Spinal cord (tissue), 10 donors: ENCODE measurements at places on chromosomes 11 and 22.
A peak's percentile ranks its signal among the peaks of the same experiment; 100 is the strongest.

DNA sequence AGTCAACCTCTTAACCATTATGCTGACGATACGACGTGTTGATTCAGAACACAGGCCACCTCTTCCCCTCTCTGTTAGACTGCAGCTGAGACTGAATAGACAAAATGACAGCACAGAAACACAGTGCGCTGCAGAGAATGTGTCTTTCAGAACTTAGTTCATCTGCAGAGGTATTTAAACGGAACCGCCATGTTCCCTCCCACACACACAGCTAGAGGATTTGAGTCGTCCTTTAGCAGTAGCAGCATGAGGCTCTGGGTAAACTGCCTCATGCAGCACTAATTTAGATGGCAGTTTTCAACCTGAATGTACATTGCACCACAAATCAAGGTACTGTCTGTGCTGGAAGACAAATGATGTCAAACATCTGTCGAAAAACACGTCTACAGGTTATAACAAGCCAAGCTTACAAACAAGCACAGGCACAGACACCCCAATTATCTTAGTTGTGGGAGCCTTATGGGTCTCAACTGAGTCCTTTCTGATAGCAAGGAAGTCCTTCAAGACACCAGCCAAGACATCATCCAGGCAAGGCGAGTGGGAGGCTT lies 76.6 kb upstream of the LRRC4C start:
- DNase-seq = no peak

- DNase-seq = no peak
Observed at GRCh38 chr22:40309631-40310030, 36.7 kb upstream of the ADSL start.

GRCh38 chr11:10385696-10386095 lies 69.4 kb upstream of the AMPD3 start:
- DNase-seq = no peak

DNA sequence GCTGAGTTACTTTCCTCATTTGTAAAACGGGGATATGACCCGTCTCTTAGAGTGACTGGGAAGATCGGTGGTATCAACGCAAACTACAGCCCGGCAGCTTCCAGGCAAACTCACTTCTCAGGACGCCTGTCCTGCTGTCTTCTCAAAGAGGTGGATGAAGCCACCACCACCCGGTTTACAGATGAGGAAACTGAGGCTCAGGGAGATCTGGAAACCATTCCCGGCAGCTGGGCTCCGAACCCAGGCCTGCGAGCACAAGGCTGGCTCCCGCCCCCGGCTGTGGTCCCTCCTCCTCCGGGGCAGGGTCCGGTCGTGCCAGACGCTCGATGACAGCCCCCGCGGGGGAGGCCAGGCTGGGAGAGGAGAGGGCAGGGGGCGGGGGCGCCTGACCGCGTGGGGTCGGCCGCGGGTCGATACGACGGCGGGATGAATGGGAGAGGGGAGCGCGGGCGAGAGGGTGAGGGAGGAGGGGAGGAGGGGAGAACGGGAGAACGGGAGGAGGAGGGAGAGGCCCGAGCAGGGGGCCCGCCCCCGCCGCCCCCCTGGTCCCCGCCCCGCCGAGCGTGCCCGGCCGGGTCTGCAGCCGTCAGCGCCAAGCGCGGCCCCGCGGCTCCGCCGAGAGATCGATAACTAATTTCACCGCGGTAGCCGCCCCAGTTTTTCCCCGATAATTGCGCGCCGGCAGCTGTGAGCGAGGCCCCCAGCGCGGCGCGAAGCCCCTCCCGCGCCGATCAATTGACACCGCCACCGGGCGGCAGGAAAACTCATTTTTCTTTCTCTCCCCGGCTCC lies 14.0 kb downstream of the IGLL1 start:
- peak; percentile 35 for DNase-seq

GRCh38 chr11:77183431-77183984 lies 55.5 kb downstream of the MYO7A start:
- peak; percentile 23 for DNase-seq

- no peak for DNase-seq
Observed at GRCh38 chr11:12534549-12534948, 139.7 kb upstream of the TEAD1 start.
